NB4 (cell line): ENCODE measurements at places on chromosomes 3 and 15.
A peak's percentile ranks its signal among the peaks of the same experiment; 100 is the strongest.

- DNase-seq = no peak
These were observed 470.1 kb upstream of the ARRDC4 start for GRCh38 chr15:97490429-97490828.

GRCh38 chr3:34178415-34178814, 380.0 kb downstream of the PDCD6IP start:
- DNase-seq = no peak

GRCh38 chr3:56919137-56919796, 117.5 kb upstream of the ARHGEF3 start:
- no peak for DNase-seq

DNA sequence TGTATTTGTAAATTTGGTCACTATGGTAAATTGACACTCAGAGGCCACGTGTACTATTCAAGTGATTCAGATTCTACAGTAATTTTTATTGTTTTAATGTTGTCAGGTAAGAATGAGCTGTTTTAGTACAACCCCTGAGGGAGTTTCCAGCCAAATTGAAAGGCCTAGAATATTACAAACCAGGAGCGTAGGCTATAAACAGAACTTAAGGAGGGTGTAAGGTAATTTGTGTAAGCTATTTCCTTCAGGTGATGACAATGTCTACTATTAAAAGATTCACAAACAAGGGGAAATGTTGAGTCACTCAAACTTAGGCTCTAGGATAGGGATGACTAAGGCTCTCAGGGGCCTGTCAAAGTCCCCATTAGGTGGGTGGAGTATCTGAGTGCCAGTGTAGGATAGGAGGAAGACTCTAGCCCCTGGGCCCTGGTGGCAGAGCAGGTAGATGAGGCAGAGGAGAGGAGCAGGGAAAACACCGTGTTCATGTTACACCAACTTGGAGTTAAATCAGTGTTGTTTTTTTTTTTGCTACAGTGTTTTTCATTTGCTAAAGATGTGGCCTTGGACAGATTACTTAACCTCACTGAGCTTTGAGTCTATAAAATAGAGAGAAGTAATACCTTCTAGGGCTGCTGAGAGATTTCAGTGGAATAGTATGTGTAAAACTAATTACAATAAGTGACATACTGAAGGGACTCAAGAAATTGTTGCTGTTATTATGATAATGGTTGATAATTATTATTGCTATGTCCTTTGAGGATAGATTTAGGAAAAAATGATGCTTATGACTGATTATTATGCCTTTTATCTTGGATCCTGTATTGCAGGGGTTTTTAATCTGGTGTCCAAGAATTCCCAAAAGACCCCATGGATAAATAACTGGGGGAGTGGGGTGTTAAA, 10.3 kb downstream of the TM4SF1 start:
- peak; percentile 14 for DNase-seq

DNA sequence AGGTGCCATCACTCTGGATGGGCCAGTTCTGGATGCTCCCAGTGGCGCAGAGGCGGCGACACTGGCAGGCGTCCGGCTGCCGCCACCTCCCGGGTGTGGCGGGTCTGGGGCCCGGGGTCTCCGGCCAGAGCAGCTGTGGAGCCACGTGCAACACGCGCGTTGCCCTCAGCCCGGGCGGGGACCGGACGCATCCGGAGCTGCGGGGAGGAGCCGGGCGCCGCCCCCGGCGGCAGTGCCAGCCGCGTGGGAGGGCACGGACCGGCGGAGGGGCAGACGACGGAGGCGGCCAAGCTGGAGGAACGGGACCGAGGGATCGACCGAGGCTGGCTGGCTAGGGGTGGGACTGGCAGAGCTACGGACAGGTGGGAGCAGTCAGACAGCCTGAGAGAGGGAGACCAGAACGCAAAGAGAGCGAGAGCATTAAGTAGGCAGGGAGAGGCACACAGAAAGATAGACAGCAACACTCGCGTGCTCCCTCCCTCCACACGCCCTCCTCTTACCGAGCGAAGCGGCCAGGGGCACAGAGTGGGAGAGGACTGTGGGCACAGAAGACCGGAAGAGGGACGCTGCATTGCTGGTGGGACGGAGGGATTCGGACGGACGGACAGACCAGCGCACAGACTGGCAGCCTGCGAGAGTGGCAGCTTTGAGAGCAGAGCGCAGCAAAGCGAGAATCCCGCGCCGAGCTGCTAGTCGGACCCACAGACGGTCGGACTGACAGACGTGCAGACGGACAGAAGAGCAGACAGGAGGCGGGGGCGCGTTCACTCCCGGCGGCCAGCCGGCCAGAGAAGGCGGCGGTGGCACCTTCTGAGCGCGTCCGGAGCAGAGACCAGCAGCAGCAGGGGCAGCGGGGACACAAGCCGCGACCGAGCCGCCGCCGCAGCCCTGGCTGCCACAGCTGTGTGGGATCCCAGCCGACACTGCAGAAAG, at the start of gene ARPP21:
ARPP21 (plus strand) TSS at position 272 of the 933 bp plus-strand sequence. CDS start 42,227 bp downstream, outside the sequence.
- peak; percentile 2 for DNase-seq

DNA sequence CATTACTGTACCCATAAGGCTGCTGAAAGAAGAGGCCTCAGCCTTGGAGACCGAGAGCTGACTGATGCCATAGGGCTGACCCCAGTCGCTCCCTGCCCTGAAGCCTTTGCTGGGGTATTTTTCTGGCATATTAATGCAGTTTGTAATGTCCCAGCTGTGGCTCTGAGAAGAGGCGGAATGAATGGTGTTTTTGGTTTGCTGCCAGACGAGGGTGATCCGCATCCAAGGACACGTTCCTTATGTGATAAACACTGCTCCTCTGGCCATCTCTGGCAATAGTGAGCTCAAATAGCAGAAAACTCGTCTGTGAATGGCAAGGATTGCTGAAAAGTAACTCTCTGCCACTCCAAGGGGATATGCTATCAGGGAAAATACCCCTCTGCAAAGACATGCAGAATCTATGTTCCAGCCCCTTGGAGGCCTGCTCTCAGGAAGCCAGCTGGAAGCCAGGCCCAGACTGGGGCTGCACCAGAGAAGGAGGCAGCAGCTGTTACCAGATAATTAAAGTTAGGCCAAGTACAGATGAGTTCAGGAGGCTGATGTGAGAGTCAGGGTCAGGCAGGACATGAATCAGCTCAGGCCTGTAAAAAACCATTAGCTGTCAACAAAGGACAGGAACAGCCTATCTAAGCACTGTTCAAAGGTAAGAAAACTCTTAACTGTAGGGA, 28.9 kb upstream of the KLHL6 start:
- no peak for DNase-seq

DNA sequence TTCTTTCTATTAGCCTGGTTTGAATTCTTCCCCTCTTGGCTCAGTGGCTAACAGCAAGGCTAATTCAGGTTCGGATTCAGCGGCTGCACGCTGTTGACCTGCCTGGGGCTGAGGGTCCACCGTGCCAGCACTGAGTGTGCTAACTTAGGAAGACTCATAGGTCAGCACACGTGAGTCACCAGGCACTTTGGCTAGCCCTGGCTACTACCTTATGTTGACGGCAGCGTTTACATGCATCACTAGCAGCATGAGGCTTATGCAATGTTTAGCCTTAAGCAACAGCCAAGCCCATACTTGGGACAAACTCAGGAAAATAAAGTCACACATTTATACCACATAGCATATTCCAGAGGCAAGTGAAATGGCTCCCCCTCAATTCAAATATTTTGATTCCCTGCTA, 137.7 kb downstream of the RAB11A start:
- no peak for DNase-seq

GRCh38 chr15:63364399-63365272, 17.0 kb downstream of the CA12 start:
- DNase-seq = no peak

DNA sequence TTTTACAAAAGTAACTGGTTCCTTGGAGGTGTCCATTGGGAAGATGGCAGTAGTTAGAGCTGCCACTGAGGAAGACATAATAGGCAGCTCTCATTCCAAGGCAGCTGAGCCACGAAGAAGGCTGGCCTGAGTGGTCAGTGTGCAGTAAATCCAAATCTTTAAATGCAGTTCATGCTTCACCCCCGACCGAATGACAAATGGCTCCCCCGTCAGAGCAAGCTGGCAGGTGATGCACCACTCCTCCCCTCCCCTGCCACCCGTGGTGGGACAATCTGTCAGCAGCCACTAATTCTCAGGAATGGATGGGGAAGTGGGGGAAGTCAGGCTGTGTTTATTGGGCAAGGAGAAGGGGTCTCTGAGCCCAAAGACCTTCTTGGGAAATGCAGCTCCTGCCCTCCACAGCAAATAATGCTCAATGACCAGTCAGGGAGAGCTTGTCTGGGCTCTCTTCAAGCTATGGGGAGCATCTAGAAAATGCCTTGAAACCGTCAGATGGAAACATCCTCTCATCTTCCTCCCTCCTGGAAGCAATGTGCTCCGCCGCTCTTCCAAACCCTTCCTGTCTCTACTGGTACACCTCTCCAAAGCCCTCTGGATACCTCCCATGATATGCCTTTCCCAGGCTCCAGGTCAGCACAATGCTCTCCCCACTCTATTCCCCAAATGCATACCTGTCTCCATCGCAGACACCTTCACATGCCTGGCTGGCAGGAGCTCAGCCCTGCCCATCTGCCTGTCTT, 65.4 kb downstream of the LIPC start:
- no peak for DNase-seq

DNA sequence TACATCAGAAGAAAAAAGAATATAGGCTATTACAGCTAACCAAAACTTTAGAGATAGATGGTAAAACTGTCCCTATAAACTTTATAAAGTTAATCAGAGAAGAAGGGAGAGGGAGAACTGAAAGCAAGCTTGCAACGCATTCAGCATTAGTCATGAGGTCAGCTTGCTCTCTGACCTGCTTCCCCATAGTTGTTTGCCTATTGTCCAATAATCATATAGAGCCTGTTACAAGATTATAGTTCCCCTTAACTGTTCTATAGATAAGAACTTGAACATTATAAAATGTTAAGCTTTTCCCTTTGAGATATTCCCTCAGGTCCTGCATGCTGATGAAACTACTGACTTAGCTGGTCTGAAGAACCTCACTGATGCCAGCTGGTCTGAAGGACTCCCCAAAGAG, 74.5 kb downstream of the CPNE4 start:
- peak; percentile 40 for DNase-seq

GRCh38 chr3:15108869-15109268, 9.9 kb upstream of the RBSN start:
- DNase-seq = no peak

GRCh38 chr3:135138776-135139175, 343.7 kb downstream of the EPHB1 start:
- DNase-seq = no peak

- DNase-seq = no peak
These were observed 20.6 kb downstream of the LOXL1 start for GRCh38 chr15:73946795-73947370.

DNA sequence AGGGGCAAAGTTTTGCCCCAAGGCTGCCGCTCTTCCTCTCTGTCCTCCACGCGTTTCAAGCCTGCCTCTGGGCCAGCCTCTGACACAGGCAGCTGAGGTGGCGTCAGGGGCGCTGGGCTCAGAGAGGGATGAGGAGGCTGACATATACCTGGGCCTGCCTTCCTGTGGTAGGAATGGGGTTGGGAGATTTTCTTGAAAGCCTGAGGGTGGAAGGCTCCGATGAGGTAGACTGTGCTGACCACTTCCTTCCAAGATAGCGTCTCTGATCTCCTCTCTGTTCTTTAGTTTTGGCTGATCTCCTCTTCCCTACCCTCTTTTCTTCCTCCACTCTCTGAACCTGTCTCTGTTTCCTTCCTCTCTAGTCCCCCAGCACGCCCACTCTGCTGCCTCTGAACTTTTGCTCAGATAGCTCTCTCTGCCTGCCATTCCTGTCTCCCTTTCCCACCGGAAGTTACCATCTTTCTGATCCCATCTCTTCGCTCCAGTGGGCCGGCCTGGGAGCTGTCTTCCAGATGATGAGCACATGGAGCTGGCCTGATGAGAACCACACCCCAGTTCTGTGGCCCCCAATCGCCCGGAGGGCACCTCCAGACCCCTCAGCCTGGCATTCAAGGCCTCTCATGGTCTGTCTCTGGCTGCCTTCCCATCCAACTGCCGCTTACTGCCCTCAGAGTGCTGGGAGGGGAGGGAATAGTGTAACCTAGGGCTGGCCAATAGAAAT, 32.5 kb upstream of the LCTL start:
- DNase-seq = no peak
